ENCODE measurements at places on chromosomes 7 and 10.

DNA sequence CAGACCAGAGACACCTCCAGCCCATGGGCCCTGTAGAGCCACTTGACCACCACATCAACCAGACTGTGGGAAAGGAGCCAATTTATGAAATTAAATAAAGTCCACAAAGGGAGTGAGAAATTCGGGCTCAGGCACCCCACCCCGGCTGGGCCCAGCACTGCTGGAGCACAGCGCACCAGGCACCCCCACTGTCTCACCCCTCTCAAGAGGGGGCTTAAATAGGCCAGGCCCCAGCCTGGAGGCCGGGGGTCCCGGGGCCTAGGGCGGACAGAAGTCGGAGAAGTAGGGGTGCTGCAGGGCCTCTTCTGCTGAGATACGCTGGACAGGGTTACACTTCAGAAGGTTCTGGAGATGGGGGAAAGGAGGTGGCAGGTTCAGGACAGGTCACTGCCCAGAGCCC lies 3.9 kb downstream of the CDK5 start:
- no peak for DNase-seq

DNA sequence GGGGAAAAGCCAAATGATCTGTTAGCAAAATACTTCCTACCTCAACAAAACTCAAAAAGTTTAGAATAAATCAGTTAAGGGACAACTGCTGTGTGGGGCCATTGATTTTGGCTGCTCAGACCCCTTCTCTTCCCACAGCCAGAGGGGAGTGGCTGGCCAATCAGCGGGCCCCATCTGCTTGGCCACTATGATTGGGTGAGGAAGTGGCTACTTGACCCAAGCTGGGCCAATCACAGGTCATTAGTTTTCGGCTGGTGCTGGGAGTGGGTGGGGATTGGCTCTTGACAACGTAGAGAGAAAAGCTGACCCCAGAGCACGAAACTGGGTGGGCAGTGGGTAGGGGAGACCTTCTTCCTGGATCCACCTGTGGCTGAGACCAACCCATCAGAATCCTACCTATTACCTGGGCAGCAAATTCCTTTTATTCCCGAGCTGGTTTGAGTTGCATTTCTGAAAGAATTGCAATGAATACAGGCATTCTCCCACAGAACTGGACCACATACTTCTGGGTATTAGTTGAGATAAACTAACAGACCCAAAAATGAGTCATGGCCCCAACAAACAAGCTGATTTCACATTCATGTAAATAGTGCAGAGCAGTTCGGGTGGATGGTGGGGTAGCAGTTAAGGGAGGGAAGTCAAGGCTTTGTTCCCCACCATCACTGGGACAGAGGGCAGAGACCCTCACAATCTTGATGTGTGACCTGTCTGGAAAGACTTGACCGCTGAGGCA lies 35.6 kb upstream of the HMX3 start:
- no peak for DNase-seq

- no peak for DNase-seq
Observed at GRCh38 chr10:7261351-7261750, 149.5 kb downstream of the SFMBT2 start.

DNA sequence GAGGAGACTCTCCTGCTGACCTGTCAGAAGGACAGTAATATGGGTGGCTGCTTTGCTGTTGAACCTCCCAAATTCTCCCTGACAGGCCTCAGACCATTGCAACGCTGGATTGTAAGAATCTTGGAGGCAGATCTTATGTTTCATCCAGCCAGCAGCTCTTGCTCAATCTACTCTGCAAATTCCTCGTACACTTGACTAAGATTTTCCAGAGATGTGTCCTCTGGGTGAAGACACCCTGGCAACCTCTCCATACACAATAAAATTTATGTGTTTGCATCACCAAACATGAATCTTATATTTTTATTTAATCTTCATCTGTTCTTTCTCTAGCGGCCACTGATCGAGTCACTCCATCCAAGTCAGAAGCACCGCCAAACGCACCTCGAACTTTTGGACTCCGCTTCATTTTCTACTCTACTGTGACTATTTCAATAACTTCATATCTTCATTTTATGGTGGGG lies 623.1 kb downstream of the ACTR3B start:
- DNase-seq = no peak

GRCh38 chr10:112374724-112375541 lies 1.0 kb downstream of the ACSL5 start:
- peak; percentile 36 for DNase-seq

GRCh38 chr10:110413903-110414547 lies 83.7 kb upstream of the DUSP5 start:
- DNase-seq = no peak

DNA sequence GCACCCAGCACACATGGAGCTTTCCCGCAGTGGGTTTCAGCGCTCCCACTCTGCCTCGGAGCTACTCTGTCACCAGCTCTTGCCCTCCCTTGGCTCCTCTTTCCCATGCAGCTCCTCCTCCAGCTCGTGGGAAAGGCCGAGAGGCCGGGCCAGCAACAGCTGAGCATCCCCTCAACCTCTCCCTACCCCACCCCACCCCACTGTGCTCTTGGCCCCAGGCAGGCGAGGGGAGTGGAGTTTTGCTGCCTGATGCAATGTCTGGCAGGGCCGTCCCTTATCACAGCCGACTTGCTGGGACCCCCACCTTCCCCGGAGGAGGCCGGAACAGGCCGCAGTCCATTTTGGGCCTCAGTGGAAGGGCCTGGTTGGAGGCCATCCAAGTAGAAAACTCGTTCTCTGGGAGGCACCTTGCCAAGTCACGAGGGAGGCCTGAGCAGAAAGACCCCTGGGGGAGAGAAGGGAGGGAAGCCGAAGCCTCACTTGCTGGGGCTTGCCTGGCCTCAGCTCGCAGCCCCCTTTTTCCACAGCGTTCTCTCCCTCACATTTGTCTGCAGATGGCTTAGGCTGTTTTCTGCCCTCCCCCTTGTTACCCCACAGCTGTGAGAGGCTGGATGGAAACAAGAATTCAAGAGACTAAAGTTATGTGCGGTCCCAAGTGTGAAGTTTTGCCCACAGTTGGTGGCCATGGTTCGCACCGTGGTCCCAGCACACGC lies 35.3 kb downstream of the CHST3 start:
- DNase-seq = no peak

- no peak for DNase-seq
Observed at GRCh38 chr7:155741082-155741481, 71.2 kb downstream of the SHH start.

DNA sequence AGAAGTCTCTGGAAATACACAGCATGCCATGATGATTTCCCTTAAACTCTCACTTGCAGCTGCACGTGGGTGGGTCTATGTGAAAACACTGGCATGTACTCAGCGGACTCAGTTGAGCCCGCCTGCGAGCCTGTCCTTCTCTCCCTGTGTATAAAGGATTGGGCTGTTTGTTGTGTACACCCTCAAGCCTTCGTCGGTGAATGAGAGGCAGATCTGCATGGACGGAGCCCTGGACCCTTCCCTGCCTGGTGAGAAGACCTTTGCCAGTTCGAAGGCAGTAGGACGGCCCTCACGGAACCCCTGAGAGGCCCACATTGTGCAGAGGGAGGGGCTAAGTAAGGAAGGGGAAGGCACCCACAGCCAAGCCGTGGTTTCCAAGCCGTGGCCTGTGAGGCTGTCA lies 121.2 kb downstream of the WDFY4 start:
- no peak for DNase-seq

DNA sequence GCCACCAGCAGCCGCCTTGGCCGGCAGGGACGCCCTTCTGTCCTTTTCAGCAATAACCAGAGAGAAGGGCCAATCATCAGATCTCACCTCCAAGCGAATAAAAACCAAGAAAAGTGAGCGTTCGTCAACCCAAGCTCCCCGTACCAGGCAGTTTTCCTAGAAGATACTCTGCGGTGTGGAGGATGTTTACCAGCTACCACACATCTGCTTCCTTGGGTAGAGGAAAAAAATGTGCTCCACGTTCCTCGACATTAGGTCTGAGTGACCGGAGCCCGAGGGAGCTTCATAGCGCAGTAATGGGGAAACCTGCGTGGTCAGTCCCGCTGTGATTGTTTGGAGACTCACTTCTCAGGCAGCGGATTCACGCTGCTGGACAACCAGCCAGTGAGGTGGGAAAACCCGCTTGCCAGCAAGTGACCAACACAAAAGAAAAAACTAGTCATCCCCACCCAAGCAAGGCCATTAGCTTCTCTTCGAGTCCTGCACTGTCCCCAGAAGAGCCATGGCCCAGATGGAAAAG lies 73.0 kb downstream of the ZRANB1 start:
- DNase-seq = no peak

DNA sequence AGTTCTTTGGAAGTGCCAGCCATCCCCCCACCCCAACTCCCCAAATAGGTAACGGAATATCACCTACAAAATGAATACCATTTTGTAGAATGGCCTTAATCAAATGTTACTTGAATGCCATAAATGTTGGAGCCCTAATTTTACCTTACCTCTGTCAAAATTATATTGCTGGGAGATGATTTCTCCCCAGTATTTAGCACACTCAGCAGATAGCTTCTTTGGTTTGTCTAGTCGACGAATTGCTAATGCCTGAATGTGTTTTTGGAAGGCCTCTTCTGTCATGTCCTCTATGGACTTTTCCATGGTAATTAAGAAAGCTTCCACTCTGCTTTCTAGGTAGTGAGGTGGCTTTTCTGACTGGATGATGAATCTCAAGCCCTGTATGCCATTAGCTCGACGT lies 110.3 kb downstream of the IDE start:
- DNase-seq = no peak

DNA sequence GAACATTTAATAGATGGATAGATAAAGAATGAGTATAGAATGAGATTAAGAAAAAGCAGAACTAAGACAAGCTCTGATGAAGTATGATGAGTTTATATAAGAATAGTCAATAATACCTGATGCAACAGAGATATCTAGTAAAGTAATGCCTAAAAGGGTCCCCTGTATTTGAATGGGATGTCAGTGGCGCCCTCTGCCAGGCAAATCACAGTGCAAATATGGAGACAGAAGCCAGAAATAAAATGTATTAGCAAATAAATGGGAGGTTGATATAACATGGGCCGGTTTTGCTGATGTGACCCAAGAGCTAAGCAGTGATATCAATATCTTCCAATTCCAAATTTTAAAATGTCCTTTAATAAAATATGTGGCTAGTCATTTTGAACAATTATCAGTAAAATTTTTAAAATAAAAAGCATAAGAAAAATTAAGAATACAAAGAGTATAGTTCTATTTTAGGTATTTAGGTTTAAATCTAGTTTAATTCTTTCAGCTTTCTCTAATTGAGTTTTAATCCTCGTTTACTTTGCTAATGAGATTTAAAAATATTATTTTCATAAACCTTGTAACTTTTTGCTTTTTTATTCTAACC lies 62.6 kb downstream of the ADK start:
- peak; percentile 63 for DNase-seq

DNA sequence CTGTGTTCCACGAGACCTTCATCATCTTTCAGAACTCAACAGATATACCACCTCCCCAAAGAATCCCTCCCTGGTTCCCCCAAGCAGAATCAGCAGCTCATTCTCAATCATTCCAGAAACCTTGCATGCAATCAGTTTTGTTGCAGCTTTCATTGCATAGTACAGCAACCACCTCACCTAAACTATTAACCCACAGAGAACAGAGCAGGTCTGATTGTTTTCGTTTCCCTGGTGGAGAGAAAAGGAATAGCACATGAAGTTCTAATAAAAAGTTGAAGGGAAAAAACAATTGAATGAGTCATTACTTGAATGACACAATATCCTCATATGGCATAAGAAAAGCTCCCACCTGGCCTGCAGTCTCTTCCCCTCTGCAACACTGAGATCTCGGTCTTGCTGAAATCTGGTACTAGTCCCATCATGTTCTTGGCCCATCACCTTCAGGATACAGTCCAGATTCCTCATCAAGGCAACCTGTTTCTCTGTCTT lies 147.1 kb upstream of the GDF10 start:
- peak; percentile 6 for DNase-seq

GRCh38 chr10:8137726-8138125 lies 83.2 kb downstream of the GATA3 start:
- no peak for DNase-seq

GRCh38 chr7:53315981-53316380 lies 280.5 kb downstream of the POM121L12 start:
- DNase-seq = no peak

GRCh38 chr7:107044347-107045194 lies at the start of gene PRKAR2B:
TSS of gene PRKAR2B (plus strand) at chr7:107044705. CDS start at chr7:107044908, 203 bp downstream.
- peak; percentile 81 for DNase-seq

- no peak for DNase-seq
Observed at GRCh38 chr10:20110125-20111100, 294.2 kb downstream of the PLXDC2 start.

DNA sequence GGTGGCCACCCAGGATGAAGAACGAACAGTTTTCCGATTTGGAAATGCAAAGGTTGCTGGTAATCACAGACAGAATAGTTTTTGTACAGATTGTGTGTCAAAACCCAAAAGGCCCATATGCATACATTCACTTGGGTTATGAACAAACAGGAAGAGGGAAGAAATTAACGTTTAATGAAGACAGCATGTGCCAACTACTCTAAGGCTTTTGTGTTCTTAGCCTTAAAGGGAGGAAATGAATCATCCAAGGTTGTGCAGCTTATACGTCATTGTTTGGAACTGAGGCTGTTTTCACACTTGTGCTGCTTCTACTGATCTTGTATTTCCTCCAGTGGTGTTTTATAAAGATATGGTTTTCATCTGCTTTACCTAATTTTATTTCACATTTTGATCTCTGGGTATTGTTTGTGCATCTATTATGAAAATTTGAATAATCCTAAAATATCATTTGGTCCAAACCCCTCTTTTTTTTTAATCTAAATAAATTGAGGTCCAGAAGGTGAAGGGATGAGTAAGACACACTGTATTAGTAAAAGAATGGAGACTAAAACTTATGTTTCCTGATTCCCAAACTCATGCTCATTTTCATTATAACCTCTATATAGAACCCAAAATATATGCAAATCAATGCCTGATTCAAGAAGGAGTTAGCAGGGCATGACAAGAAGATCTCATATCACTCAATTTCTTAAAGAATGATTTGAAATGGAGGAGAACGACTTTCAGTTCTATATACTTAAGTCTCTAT lies 373.1 kb downstream of the THSD7A start:
- DNase-seq = no peak

- no peak for DNase-seq
Observed at GRCh38 chr7:149459540-149460452, 1.1 kb downstream of the ZNF777 start.

DNA sequence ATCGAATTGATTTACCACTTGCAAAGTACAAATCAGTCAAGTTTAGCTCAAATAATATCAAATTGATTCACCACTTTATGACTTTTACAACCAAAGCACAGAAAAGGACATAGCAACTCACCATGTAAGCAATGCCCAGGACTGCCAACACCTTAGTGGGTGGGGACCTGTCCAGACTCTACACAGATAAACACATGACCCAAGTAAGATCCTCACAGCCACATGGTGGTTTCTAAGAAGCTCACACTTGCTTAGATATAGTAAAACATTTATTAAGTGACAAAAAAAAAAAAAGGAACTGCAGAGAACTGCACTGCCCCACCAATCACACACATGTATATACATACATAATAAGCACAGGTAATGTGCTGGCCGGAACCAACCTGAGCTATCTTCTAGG lies 116.2 kb downstream of the SLC25A13 start:
- no peak for DNase-seq

DNA sequence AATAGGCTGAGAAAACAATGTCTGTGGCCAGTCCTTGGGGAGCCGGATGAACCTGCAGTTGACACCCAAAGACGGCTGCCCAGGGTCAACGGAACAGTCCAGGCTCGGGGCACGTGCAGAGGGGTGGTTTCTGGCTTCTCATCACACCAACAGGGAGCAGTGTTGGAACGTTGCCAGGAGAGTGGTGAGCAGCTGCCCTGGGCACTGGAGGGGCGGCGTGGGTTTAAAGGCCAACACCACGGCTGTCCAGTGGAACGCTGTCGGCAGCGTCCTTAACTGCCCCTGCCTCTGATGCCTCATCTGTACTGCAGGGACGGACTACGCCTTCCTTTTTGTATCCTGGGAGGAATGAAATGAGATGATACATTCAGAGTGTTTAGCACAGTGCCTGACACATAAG lies 19.8 kb downstream of the JCAD start:
- DNase-seq = no peak

Data from CD4-positive, alpha-beta T cell treated with Interleukin-4 for 1 hour (primary cell).